ENCODE measurements at places on chromosomes 2 and 18.
A peak's percentile ranks its signal among the peaks of the same experiment; 100 is the strongest.

DNA sequence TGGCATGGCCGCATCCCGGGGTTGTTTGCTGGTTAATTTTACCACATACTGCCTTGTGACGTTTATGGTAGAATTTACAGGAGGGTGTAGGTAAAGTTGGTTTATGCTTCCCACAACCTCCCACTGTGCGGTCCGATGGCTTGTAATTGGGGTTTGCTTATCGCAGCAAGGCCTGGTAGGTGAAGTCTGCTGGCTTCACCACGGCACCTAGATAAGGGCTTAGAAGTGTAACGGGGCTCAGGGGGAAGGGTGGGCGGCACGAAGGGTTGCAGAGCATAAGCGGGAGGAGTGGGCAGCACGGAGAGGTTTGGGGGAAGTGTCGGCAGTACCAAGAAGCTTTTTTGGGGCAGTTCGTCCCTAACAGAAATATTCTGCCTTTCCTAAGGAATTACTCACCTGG is 39.0 kb upstream of the TMEM131 start:
- peak; percentile 32 for DNase-seq

DNA sequence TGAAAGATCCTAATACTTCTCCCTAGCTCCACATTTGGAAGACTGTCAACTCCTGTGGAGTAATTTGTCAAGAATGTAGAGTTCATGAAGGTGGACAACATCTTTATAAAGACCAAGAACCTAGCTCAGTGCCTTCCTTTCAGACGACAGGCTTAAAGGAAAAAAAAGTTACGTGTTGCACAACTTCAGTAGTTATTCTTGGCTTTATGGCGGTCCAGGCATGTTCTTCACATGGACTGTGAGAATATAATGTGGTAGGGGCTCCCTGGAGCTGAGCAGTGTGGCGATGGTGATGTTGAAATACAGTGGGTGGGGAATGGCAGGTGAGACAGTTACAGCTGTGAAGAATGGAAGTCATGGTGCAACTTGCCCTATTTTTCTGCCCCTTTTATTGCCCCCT is 3.9 kb downstream of the TAF1B start:
- no peak for DNase-seq

DNA sequence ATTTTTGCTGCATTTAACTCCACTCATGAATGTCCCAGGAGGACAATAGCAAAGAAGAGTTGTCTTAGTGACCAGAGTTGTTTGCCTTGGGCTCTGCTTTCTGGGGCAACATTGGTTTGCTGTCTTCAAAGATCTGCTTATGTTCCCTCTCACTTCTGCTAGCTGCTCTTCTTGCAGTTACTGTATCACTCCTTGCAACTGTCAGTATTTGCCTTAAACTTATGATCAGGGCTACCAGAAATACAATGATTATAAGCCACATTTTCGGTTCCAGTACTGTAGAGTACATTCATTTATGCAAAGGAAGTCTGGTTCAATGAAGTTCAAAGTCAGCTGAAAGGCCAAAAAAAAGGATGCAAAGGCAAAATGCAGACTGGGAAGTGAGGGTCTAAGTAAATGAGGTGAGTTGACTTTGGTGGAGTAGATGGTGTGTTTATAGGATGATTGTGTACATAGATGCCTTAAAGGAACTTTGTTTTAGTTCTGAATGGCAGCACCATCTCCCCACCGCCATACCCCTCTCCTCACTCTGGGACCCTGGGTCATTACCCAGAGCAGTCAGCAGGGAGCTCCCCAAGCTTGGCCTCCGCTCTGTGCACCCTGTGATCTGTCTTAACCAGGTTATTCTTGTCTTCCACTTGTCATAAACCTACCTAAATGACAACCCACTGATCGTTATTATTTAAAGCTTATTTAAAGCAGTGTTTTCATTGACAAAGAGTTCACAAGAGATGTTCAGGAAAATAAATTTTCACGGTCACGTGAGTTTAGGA is 236.0 kb downstream of the DOK6 start:
- peak; percentile 18 for DNase-seq

- DNase-seq, result peak; percentile 25
These were observed 20.0 kb downstream of the ACVR1 start for GRCh38 chr2:157856187-157856515.

DNA sequence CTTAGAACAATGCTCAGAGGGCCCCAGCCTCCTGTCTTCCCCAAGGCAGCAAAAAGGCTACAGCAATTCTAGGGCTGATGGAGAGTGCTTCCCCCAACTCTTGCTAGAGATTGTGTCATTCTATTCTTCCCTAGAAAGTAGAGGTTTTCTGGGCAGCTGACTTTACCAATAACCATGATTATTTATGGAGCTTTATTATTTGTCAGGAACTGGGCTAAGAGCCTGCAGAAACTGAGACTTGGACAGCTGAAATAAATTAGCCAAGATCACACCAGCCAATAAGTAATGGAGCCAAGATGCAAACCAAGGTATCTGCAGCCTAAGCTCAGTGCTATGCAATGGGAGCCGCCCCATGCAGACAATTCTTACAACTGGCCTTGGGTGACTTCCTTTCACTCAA is 84.8 kb downstream of the CCBE1 start:
- DNase-seq, result no peak

- DNase-seq, result no peak
These were observed 18.2 kb upstream of the RESP18 start for GRCh38 chr2:219350710-219351221.

DNA sequence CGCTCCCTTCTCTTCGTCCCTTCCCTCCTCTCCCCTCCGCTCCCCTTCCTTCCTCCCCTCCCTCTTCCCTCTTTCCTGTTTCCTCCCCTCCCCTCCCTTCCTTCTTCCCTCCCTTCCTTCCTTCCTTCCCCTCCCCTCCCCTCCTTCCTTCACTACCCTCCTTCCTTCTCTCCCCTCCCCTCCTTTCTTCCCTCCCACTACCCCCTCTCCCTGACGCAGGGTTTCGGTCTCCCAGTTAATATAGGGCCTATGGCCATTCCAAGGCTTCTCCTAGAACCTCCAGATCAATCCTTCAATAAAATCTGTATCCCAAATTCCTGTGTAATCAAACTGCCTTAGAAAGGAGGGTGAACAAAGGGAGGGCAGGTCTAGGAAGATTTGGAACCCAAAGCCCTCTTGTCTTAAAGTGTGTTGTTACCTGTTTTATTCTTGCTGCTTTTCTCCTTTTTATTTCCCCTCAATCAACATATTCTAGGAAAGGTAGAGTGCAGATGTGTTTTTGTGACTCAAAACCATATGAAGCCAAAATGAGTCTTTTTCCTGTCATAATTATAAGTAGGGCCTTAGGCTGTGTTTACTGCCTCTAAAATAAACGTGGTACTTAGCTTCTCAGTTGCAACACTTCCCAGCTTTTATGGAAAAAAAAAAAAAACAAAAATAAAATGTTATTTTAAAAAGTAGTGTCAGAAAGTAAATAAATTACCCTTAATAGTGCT is 53.7 kb downstream of the GPD2 start:
- DNase-seq, result no peak

DNA sequence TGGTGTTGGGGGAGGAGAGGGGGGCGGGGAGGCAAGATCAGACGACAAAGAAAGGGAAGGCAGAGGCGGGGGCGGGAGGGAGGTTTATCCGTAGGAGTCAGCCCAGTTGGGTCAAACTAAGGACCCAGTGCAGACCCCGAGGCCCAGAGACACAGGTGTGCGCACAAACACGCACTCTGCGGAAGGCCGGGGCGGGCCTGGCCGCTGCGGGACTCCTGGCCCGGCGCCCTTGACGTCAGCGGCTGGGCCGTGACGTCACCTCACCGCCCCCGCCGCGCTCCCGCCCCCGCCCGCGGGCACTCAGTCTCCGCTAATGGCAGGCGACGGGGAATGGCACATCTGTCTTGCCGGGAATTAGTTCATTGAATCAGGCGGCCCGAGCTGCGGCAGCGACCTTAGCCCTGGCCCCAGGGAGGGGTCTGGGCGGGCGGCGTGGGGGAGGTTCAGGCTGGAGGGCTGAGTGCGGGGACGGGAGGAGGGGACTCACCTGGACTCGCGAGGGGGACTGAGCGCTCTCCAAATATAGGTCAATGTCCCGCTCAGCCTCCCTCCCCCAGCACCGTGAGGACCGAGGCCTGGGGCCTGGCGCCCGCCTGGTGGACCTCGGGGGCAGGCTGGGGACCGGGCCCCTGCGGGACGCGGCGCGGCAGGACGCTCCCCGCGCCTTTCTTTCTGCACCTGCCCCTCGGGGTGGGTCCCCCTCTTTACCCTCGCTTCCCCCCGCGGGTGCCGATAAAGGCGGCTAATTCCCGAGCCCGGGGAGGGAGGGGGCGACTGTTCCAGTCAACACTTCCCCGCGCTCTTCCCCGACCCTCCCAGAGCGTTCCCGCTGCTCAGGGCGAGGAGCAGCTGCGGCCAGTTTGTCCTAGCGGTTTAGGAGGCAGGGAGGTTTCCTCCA is 15.5 kb upstream of the ECEL1 start:
- DNase-seq, result no peak

GRCh38 chr18:27419646-27420045 is 234.5 kb upstream of the CHST9 start:
- no peak for DNase-seq

DNA sequence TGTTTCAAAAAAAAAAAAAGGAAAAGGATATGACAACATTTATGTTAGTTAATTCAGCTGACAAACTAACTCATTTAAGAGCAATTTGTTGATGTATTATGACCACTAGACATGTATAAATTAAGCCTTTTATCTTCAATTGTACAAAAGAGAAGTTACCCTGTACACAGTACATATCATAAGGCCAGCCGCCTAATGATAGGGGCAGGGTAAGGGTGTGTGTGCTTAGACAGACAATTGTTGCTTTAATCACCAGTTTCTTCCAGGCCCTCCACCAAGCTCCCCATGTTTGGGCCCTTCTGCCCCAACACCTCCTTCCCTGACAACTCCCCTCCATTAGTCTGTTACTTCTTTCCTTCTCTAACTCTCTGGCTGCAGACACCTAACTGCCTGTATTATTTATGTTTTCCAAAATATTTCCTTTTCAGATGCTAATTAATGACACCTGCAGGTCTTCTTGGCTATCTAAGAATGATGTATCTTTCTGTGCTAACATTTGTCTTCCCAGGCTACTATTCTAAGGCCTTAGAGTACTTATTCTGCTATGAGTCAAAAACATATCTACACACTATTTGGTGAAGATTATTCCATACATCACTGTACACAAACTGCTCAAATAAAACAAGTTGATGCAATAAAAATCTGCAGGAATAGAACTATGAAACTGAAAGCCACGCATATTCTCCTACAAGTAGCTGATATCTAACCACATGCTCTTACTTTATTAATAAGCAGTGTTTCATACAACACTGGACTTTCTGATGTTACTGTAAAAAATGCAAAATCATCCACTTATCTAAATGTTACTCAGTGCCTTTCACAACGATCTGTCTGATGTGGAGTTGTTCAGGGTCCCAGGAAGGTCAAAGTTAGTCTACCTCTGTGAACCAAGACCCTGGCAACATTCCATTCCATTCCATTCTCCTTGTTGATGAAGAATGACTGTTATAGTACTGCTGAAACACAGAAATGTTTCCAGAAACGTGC is 26.4 kb downstream of the TMEM131 start:
- DNase-seq, result peak; percentile 64

- DNase-seq, result no peak
These were observed 9.7 kb downstream of the CTAGE1 start for GRCh38 chr18:22408059-22408458.

DNA sequence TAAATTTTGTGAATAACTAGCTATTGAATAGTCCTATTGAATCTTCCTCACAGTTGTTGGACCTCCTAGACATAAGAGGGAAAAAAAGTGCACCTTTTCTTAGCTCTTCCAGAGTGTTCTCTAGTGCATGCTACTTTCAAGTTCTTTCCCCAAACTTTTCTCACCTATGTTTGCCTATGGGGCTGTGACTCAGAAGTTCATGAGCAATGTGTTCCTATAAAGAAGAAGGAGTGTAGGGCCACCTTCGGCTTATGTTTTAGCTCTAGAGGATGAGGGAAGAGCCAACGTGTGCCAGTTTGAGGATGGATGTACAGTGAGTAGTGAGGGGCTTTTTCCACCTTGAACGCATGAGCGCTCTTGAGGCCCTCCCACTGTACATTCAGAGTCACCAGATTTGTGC is 27.0 kb upstream of the HNMT start:
- no peak for DNase-seq

GRCh38 chr2:229141424-229142025 is 129.6 kb downstream of the PID1 start:
- no peak for DNase-seq

DNA sequence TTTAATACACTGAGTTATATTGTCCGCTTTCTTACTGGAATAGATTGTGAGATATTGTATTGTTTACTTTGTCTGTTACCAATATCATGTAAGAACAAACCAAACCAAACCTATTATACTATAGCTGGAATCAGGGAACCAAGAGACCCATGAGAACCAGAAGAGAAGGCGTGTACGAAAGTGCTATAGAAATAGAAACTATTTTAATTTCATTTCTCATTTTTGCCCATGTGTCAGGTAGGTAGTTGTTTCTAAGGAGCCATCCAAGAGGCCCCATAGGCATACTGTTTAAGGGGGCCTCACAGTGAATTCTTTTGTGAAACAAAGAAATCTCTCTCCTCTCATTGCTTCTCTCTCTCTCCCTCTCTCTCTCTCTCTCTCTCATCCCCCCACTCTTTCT is 363.6 kb downstream of the RNF144A start:
- DNase-seq, result no peak

- no peak for DNase-seq
These were observed 64.9 kb upstream of the KLHL29 start for GRCh38 chr2:23320058-23320457.

- DNase-seq, result no peak
These were observed 177.1 kb downstream of the LAMA1 start for GRCh38 chr18:6940451-6940850.

DNA sequence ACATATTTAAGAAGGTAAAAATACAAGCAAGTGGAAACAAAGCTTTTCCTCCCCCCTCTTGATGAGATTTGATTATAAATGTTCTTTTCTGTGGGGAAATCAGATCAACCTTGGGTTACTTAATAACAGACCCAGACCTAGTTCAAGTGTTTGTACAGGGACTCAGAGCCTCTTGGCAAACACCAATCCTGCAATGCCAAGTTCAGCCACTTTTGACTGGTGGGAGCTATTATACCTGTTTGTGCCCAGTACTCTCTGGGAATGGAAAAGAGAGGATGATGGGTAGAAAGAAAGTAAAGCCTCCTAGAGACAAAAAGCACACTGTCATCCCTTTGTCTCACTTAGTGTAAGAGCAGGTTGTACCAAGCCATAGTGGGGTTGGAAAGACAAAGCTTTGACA is 63.8 kb upstream of the EPHA4 start:
- no peak for DNase-seq

GRCh38 chr2:138779406-138779780 is 797 bp downstream of the NXPH2 start:
- DNase-seq, result no peak

GRCh38 chr2:126676221-126677175 is 20.5 kb downstream of the GYPC start:
- DNase-seq, result peak; percentile 33
